CD4-positive, alpha-beta T cell treated with Interleukin-15 for 1 hour (primary cell): ENCODE measurements at places on chromosomes 1 and 21.

DNA sequence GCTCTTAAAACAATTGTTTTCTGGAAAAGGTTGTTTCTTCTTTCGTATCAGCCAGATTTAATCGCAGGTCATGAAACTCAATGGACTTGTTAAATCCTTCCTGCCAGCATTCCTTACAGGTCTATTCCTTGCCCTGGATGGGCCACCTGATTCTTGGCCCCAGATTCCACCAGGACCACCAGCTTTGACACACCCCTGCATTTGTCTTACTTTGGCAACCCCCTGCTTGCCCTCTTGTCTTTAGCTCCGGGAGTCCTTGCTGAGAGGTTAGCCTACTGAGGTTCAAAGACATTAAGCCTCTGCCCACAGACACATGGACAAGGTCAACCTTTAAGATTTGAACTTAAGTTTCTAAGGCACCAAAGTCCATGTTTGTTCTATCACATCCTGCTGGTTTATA, 27.1 kb upstream of the DAB1 start:
- no peak for DNase-seq

- no peak for DNase-seq
Measured at GRCh38 chr1:155196103-155196892, 11.4 kb downstream of the THBS3 start.

GRCh38 chr21:43865540-43866259, 677 bp downstream of the AGPAT3 start:
- peak; percentile 44 for DNase-seq

DNA sequence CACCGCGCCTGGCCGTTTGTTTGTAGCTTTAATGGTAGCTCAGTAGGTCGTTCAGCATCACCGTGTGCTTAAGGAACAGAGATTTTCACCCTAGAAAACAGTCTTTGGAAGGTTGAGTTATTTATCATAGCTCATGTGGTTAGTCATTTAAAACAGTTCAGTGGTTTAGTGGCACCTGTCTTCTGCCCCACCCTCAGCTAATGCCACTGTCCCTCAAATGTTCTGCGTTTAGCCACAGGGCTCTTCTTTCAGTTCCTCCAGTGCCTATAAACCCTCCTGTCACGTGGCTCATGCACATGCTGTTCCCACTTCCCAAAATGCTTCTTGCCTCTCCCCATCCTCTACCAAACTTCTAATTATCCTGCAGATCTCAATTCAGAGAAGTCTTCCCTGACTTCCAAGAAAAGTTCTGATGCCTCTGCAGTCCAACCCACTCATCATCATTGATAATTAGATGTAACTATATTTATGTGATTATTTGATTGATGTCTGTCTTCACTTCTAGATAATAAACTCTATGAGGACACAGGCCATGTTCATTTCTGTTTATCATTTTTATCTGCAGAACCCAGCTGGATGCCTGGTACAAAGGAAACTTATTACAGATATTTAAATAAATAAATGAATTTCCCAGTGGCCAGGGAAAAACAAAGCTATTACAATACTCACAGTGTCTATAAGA, 14.4 kb upstream of the DIPK1A start:
- DNase-seq, result peak; percentile 62

- peak; percentile 71 for DNase-seq
Measured at GRCh38 chr1:205430696-205431305, 8.9 kb upstream of the LEMD1 start.

- DNase-seq, result no peak
Measured at GRCh38 chr1:31418626-31419323, 5.8 kb downstream of the SERINC2 start.

DNA sequence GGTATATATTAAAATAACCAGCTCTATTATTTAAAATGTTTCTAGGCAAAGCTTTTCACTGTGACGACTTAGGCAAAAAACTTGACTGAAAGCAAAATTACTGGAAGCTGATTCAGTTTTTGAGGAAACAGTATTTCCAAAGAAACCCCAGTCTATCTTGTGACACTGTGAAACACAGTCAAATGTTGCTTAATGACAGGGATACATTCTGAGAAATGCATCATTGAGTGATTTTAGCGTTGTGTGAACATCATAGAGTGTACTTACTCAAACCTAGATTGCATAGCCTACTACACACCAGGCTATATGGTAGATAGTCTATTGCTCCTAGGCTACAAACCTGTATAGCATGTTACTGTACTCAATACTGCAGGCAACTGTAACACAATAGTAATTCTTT, 116.9 kb upstream of the KCNK1 start:
- no peak for DNase-seq

DNA sequence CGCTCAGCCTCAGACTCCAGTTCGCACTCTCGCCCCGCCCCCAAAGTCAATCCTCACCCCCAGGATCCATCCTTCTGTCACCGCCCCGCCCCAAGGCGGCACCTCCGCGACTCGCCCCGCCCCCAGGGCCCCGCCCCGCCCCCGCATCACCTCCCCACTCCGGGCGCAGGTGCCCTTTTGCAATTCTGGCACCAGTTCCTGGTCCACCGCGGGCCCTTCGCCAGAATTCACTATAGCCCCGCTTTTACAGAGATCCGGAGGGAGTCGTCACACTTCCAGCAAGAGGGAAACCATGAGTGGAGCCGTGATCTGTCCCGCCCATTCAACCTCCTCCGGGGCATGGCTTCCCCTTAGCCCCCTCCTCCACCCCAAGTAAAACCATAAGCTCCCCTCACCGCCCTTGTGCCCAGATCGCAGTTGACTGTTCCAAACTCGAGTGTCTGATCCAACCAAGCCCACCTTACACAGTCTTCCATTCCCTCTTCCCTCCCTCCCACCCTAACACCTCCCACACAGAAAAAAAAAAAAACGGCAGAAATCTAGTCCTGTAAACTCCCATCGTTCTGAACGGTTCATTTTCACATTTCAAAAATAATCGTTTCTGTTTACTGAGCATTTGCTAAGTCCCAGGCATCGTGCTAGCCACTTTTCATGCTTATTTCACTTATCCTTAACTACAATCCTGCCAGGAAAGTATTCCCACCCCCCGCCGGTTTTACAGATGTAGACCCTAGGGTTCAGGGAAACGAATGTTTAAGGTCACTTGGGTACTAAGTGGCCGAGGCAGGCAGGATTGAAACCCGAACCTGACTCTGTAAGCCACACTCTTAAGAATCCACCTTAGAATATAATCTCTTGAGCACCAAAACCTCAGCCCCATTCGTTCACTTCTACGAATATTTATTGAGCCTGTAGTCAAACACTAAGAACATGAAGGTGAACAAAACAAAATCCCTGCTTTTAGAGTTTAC, 1.3 kb upstream of the DNAJC16 start:
- peak; percentile 99 for DNase-seq
